K562 (cell line): ENCODE measurements at places on chromosomes 2 and 18. TPM values are rescaled to one million over a fixed set of nuclear protein-coding genes. Genes with fewer than 3 reads are reported as not detected.

- peaks cover 15% of the 10 kb centered on the region for H3K27me3 ChIP-seq
- H3K4me3 ChIP-seq = no peak overlapping the region
- no peaks in the 10 kb centered on the region for H3K36me3 ChIP-seq
- DNase-seq = no peak
- no peaks in the 10 kb centered on the region for H3K4me1 ChIP-seq
Observed at GRCh38 chr2:152620985-152621384, 96.3 kb downstream of the PRPF40A start.

- DNase-seq = peak; percentile 81
- H3K4me1 ChIP-seq = peaks cover 30% of the 10 kb centered on the region
- no peaks in the 10 kb centered on the region for H3K36me3 ChIP-seq
- no peaks in the 10 kb centered on the region for H3K27me3 ChIP-seq
- peak overlapping the region; percentile 60 for H3K27ac ChIP-seq
Observed at GRCh38 chr2:233165895-233166661, 85.4 kb upstream of the ATG16L1 start.

GRCh38 chr2:238237431-238238135 lies 2.3 kb downstream of the HES6 start:
- no peaks in the 10 kb centered on the region for H3K27me3 ChIP-seq
- H3K4me1 ChIP-seq = peaks cover 57% of the 10 kb centered on the region
- H3K36me3 ChIP-seq = peaks cover 5% of the 10 kb centered on the region; the same call in 2 of the 3 replicates
- H3K4me3 ChIP-seq = no peak overlapping the region; the same call in 1 of the 2 replicates

- no peak overlapping the region for H3K4me3 ChIP-seq
- no peaks in the 10 kb centered on the region for H3K36me3 ChIP-seq
- H3K27me3 ChIP-seq = no peaks in the 10 kb centered on the region
- H3K27ac ChIP-seq = no peak overlapping the region
- DNase-seq = no peak
Observed at GRCh38 chr2:136956050-136956449, 190.7 kb downstream of the THSD7B start.

DNA sequence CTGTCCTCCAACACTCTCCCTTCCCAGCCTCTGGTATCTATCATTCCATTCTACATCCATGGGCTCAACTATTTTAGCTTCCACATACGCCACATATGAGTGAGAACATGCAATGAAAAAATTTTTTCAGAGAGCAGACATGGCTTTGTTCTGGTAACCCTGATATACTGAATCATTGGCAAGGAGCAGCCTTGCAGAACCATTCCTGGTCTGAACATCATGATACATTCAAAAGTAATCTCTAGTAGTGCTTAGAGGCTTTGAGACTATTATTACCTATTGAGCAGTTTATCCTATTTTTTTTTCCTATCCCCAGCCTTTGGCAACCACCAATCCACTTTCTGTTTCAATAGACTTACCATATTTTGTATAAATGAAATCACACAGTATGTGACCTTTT lies 393.1 kb upstream of the KCNH7 start:
- H3K36me3 ChIP-seq = no peaks in the 10 kb centered on the region
- no peak overlapping the region for H3K4me3 ChIP-seq
- no peaks in the 10 kb centered on the region for H3K4me1 ChIP-seq
- H3K27ac ChIP-seq = no peak overlapping the region

DNA sequence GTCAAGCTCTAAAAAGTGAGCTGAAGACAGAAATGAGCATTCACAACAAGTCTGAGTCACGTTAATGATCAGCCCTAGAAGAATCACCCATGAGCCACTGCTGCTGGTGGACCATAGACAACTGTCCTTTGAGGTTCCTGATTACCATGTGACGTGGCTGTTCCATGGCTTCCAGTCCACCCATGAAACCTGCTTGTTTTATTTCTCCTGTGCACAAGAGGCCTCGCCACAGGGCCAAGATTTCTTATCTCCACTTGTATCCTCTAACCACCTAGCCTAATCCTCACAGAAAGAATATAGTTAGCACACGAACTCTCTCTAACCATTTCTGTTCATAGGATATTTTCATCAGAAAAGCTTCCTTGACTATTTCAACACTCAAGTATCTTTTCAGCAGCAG lies 242.7 kb downstream of the MREG start:
- H3K27ac ChIP-seq = peak overlapping the region; percentile 80
- no peaks in the 10 kb centered on the region for H3K36me3 ChIP-seq
- no peaks in the 10 kb centered on the region for H3K27me3 ChIP-seq

GRCh38 chr18:61606068-61606660 lies 272.9 kb downstream of the CDH20 start:
- H3K4me3 ChIP-seq = peak overlapping the region; percentile 38
- DNase-seq = no peak
- no peaks in the 10 kb centered on the region for H3K4me1 ChIP-seq
- H3K27ac ChIP-seq = peak overlapping the region; percentile 22; the same call in 1 of the 3 replicates
- H3K36me3 ChIP-seq = no peaks in the 10 kb centered on the region

DNA sequence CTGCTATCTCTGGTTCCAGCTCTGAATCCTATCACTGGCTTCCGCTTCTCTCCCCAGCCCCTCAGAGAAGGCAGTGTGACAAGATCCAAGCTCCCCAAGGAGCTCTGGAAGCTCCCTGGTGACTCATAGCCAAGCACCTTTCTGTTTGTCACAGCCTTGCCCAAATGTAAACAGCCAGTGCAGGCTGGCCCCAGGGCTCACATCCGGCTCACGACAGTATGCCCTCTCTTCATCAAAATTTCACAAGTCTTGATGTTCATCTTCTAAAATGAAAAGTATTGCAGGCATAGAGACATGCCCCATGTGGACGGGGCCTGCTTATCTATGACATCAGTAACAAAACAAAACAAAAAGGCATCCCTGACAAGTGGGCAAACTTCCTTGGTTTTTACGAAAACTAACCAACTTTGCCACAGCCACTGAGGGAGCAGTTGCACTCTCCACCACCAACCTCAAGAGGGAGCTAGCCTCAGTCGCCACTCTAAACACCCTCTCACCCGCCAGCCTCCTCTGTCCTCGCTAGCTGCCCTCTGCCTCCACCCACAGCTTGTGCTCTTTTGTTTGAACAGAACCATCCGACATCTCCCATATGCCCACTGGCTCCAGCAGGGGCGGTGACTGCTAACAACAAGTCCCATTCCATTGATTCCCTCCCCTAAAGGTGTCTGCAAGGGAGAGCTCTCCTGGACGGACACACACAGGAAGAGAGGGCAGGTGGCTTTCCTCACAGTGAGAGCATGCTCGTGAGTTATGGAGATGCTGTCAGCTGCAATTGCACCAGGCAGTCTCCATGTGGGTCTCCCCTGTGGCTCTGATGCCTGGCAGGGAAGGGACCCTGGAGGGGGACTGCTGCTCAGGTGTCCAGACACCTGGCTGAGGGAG lies 71.0 kb upstream of the DAPL1 start:
- no peaks in the 10 kb centered on the region for H3K36me3 ChIP-seq
- 0 out of 2 replicates have a peak, but pooled peaks cover 5% of the 10 kb centered on the region for H3K4me1 ChIP-seq
- H3K4me3 ChIP-seq = no peak overlapping the region
- no peak overlapping the region for H3K27ac ChIP-seq
- DNase-seq = peak; percentile 74

DNA sequence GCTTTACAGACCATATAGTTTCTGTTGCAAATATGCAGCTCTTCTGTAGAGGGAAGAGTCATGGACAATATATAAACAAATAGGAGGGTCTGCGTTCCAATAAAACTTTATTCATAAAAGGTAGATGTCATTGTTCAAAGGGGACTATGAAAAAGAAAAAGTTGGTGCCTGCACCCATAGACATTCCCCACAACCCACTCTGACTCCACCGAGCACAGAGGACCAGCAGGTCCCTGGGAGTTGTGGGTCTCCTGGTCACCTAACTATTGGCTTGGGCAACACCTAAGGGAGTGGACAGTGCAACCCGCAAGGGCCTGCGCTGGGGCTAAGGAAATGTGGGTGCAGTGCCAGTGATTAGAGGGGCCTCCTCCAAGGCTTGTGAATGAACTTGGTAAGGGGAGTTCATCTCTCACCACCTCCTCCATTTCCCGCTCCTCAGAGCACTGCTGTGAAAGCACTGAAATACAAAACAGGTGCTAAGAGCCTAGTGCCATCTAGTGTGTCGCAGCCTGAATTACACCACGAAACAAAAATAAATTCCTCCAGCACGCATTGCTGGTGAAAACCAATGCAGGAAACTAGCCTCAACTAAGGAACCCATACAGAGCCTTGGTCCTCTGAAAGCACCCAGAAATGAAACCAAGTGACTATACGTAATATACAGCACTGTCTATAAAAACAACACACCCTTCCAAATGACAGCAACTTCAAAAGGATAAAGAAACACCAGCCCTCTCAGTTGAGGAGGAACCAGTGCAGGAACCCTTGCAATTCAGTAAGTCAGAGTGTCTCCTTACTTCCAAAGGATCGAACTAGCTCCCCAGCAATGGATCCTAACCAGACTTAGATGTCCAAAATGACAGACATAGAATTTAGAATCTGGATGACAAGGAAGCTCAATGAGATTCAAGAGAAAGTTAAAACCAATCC lies 166.6 kb downstream of the RNF144A start:
- no peaks in the 10 kb centered on the region for H3K4me1 ChIP-seq
- no peaks in the 10 kb centered on the region for H3K36me3 ChIP-seq
- H3K4me3 ChIP-seq = no peak overlapping the region
- H3K27ac ChIP-seq = no peak overlapping the region
- H3K27me3 ChIP-seq = peaks cover 2% of the 10 kb centered on the region; the same call in 1 of the 3 replicates
- peak; percentile 24 for DNase-seq

DNA sequence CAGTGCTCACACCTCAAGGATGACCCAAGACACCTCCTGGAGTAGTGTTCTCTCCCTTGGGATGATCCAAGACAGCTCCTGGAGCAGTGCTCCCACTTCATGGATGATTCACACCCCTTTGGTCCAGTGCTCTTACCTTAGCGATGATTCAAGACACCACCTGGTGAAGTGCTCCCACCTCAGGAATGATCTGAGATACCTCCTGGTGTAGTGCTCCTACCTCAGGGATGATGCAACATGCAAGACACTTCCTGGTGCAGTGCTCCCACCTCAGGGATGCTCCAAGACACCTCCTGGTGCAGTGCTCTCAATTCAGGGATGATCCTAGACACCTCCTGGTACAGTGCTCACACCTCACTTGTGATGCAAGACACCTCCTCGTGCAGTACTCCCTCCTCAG lies 123.1 kb downstream of the ASB1 start:
- H3K4me3 ChIP-seq = no peak overlapping the region
- no peak overlapping the region for H3K27ac ChIP-seq
- H3K4me1 ChIP-seq = no peaks in the 10 kb centered on the region
- no peaks in the 10 kb centered on the region for H3K36me3 ChIP-seq
- H3K27me3 ChIP-seq = peaks cover 8% of the 10 kb centered on the region

Gene UPP2
- total RNA-seq = not detected in 2 replicates

Gene CCDC142
- 9.3 and 11.1 TPM in 2 replicates for total RNA-seq

Gene COPS7B
- total RNA-seq = 34.6 and 38.0 TPM in 2 replicates
